ENCODE measurements at places on chromosomes 5 and 9. TPM values are rescaled to one million over a fixed set of nuclear protein-coding genes. Genes with fewer than 3 reads are reported as not detected.

DNA sequence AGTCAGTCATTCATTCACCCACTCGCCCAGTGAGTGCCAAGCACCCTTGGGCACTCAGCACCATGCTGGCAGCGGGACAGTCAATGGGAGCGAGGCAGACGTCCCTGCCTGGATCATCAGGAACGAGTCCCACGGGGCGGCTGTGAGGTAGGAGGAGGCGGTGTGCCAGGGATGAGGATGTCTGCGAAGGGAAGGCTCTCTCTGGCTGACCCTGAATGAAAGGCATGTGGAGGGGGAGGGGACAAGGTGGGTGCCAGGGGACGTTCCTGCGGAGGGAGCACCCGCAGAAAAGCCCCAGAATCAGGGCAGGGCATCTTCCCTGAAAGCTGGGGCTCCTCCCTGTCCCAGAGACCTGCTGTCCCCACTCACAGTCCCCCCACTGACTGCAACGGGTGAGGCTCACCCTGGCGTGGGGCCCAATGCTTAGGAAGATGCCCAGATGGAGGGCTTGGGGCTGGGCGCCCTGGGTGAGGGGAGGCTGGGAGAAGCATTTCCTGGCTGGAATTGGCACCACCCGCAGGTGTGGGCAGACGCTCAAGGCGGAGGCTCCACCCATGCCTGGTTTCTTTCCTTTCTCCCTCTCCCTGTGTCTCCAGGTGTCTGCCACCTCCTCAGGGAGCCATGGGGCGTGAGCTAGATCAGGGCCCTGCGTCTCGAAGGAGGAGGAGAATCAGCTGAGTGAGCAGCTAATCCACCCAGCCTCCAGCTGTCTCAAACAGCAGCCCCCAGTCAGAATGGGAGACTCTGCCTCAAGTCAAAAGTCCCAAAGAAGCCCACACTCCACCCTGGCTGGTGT is 179.0 kb upstream of the PPP1R26 start:
- H3K27ac ChIP-seq: no peak overlapping the region
- H3K4me3 ChIP-seq: no peak overlapping the region
- peaks cover 16% of the 10 kb centered on the region for H3K27me3 ChIP-seq
- no peaks in the 10 kb centered on the region for H3K36me3 ChIP-seq

GRCh38 chr9:6827439-6828145 is 69.8 kb downstream of the KDM4C start:
- H3K36me3 ChIP-seq: peaks cover 9% of the 10 kb centered on the region
- no peaks in the 10 kb centered on the region for H3K27me3 ChIP-seq
- peak; percentile 71 for DNase-seq
- no peak overlapping the region for H3K4me3 ChIP-seq
- H3K27ac ChIP-seq: no peak overlapping the region

- no peak overlapping the region for H3K4me3 ChIP-seq
- H3K27ac ChIP-seq: no peak overlapping the region
- H3K27me3 ChIP-seq: no peaks in the 10 kb centered on the region
- H3K4me1 ChIP-seq: peaks cover 26% of the 10 kb centered on the region
These were observed 5.3 kb upstream of the NFIL3 start for GRCh38 chr9:91428927-91429351.

DNA sequence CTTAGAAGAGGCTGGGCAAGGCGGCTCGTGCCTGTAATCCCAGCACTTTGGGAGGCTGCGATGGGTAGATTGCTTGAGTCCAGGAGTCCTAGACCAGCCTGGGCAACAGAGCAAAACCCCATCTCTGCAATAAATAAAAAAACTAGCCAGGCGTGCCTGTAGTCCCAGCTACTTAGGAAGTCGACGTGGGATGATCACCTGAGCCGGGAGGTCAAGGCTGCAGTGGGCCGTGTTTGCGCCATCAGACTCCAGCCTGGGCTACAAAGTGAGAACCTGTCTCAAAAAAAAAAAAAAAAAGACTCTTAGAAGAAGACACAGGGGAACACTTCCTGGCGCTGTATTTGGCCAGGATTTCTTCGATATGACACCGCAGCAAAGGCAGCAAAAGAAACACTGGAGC is 23.7 kb upstream of the NRARP start:
- H3K36me3 ChIP-seq: no peaks in the 10 kb centered on the region
- no peak overlapping the region for H3K27ac ChIP-seq
- peaks cover 7% of the 10 kb centered on the region for H3K27me3 ChIP-seq
- no peak overlapping the region for H3K4me3 ChIP-seq
- H3K4me1 ChIP-seq: no peaks in the 10 kb centered on the region

- peaks cover 26% of the 10 kb centered on the region for H3K27me3 ChIP-seq
- peaks cover 28% of the 10 kb centered on the region for H3K4me1 ChIP-seq
- no peak overlapping the region for H3K27ac ChIP-seq
These were observed 143.9 kb upstream of the STC2 start for GRCh38 chr5:173472164-173472563.

GRCh38 chr5:10707198-10708142 is 53.6 kb downstream of the DAP start:
- H3K4me3 ChIP-seq: no peak overlapping the region
- H3K27me3 ChIP-seq: no peaks in the 10 kb centered on the region
- H3K36me3 ChIP-seq: peaks cover 58% of the 10 kb centered on the region
- H3K27ac ChIP-seq: no peak overlapping the region
- no peak for DNase-seq

DNA sequence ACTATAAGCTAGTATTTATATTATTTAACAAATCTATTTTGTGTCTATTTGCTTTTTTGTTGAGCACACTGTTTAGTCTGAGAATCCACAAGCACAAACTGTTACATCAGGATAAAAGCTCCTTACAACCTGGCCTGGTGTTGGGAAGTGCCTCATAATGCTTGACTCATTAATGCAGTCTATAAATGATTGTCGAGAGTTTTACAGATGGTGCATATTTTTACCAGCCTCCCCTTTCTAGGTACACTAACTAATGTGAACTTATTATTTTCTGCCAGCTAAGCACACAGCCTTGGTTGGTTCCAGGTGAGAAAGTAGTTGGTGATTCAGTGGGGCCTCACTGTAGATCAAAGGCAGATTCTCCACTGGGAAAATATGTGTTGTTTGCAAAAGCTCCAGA is 151.0 kb upstream of the ADAMTS16 start:
- no peak overlapping the region for H3K4me3 ChIP-seq
- no peaks in the 10 kb centered on the region for H3K4me1 ChIP-seq
- H3K36me3 ChIP-seq: no peaks in the 10 kb centered on the region
- H3K27ac ChIP-seq: no peak overlapping the region
- H3K27me3 ChIP-seq: no peaks in the 10 kb centered on the region
- DNase-seq: no peak

GRCh38 chr9:132998831-132999635 is 20.5 kb downstream of the GFI1B start:
- DNase-seq: no peak
- H3K4me1 ChIP-seq: peaks cover 46% of the 10 kb centered on the region
- peaks cover 15% of the 10 kb centered on the region for H3K27me3 ChIP-seq
- no peak overlapping the region for H3K27ac ChIP-seq

DNA sequence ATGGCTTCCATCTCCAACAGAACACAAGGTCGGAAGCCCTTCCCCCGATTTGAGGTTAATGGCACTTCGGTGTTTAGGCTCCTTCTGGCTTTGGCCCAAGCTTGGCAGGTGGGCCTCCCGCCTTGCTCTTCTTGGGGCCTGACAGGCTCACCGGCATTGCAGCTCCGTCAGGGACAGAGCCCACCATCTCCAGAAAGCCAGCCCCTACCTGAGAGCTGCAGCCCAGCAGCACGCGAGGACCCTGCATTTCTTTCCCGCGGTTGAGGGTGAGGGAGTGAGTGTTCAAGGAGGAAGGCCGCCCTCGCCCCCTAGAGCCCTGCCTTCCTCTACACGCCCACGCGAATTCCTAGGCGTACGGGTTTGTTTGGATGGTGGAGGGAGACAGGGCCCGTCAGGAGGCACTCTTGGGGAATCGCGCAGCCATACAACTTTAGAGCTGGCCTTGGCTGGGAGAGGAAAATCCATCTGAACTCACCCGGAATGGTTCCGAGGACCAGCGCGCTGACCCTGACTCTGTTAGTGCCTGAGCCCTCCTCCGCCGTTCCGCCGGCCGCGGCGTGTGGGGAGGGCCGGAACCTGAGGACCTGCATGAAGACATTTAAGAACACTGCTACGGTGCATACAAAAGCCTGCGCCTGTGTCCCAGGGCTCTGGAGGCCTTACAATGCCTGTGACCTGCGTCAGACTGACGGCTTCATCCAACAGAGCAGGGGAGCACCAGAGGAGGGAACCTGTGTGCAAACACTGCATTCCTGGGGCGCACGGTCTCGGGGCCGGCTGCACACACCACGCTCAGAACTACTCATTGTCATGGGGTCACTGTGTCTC is 73.8 kb downstream of the MRPL36 start:
- no peak overlapping the region for H3K4me3 ChIP-seq
- DNase-seq: no peak
- H3K27ac ChIP-seq: no peak overlapping the region
- peaks cover 10% of the 10 kb centered on the region for H3K27me3 ChIP-seq
- no peaks in the 10 kb centered on the region for H3K4me1 ChIP-seq

DNA sequence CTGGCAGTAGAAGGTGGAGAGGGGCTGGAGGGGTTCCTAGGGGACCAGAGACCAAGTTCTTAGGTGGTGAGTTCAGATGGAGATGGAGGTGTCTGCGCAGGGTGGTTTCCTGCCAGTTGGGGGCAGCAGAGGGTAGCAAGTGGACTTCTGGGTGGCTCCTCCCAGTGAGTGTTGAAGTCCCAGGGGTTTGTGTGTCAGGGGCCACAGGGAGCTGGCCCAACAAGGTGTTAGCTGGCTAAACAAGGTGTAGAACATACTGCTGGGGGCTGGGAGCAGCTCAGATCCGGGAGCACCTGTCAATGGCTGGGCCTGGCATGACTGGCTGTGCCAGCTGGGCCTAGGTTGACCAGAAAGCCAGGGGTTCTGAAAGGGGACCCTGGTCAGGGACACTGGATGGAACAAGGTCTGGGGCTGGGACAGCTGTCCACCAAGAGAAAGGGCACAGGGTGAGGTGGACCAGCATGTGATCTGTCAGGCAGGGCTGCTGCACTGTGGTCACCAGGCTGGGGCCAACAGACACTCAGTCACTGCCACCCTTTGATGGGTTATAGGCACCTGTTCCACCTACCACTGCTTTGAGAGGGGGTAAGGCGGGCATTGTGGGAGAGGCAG is 35.6 kb downstream of the DAB2IP start:
- no peaks in the 10 kb centered on the region for H3K36me3 ChIP-seq
- no peak overlapping the region for H3K4me3 ChIP-seq
- no peaks in the 10 kb centered on the region for H3K27me3 ChIP-seq

DNA sequence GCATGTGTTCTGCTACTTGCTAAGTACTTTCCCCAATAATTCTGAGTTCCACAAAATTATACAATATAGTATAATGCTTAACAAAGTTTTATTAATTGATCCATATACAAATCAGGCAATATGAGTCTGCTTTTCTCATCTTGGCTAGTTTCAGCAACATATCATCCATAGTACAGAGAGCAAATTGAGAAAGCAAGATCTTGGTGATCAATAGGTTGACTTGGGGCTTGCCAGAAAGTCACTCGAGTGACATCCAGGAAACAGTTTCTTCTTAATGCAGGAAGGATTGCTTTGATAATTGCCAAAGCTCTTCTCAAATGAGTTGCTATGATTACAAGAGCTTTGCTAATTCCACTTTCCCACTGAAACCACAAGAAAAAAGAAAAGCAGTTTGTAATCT is 533.6 kb upstream of the NMUR2 start:
- H3K4me3 ChIP-seq: no peak overlapping the region
- no peaks in the 10 kb centered on the region for H3K36me3 ChIP-seq
- H3K4me1 ChIP-seq: no peaks in the 10 kb centered on the region
- no peak overlapping the region for H3K27ac ChIP-seq
- no peak for DNase-seq

DNA sequence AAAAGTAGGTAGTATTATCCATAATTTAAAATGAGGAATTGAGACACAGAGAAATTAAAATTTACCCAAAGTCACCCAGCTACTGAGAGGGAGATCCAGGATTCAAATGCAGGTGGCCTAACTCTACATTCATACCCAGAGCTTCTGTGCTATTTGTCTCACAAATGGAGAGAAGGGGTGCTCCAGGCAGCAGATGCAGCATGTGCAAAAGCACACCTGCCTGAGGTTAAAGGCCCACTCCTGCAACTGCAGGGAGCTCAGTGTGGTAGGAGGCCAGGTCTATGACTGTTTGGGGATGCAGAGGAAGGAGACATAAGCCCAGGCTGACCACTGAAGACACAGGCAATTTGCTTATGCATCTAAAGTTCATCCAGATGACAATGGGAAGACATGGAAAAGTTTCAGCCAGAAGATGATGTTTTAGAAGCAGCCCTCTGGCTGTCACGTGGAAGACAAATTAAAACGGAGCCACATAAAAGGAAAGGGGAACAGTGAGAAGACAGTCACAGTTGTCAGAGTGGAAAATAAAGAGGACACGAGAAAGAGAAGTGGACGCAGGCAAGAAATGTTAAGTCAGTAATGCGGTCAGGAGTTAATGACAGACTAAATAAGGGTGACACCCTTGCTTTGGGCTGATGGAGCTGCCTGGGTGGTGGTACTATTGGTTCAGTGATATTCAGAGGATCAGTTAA is 214.7 kb downstream of the EBF1 start:
- DNase-seq: no peak
- H3K27me3 ChIP-seq: no peaks in the 10 kb centered on the region
- H3K4me1 ChIP-seq: no peaks in the 10 kb centered on the region

DNA sequence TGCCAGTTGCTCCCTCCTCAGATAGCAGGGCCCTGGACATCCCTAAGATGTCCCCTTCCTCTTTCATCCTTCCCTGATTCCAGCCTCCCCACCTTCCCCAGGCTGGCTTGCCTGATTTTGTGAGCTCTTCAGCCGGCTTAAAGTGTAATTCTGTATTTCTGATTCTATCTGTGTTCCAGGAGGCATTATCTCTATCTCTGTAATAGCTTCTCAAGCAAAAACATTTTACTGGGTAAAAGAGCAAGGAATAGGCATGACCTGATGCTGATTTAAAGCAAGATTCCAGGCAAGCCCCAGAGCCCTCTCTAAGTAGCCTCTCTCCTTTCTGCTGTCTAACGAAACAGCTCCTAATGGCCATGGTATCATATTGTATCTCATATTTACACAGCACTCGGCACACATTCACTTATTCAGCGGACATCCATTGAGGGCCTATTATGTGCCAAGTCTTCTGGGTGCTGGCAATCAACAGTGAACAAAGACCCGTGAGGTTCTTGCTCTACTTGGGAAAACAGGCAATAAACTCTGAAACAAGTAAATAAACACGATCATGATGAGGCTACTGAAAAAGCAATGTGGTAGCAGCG is 100.9 kb upstream of the MSX2 start:
- no peak for DNase-seq
- no peak overlapping the region for H3K27ac ChIP-seq
- no peaks in the 10 kb centered on the region for H3K27me3 ChIP-seq
- no peak overlapping the region for H3K4me3 ChIP-seq
- no peaks in the 10 kb centered on the region for H3K4me1 ChIP-seq

The PAPPA gene
- 0.09 TPM for total RNA-seq

The TEK gene
- total RNA-seq: not detected

The PCA3 gene
- not detected for total RNA-seq

The ABITRAM gene
- total RNA-seq: 16.3 TPM

The PHYHD1 gene
- 10.6 TPM for total RNA-seq

Data from HepG2 (cell line).